NCI-H1417 treated with DMSO at 0.1 percent for 48 hours (cell line): ENCODE measurements at places on chromosomes 16 and 17.

DNA sequence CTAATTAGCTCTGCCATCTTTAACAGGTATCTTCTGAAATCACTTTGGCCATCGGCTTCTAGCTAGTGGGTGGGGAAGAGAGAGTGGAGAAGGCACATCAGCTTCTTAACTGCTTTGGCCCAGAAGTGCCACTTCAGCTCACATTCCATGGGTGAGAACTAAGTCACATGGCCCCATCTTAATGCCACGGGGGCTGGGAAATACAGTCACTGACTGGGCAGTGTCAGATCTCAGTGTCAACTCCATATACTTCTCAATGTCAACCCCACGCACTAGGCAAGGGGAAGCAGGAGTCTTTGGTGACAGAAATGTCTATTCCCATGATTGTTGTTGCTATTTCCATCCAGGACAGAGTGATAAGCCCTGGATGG, 29.4 kb downstream of the CCR7 start:
- no peak for DNase-seq

DNA sequence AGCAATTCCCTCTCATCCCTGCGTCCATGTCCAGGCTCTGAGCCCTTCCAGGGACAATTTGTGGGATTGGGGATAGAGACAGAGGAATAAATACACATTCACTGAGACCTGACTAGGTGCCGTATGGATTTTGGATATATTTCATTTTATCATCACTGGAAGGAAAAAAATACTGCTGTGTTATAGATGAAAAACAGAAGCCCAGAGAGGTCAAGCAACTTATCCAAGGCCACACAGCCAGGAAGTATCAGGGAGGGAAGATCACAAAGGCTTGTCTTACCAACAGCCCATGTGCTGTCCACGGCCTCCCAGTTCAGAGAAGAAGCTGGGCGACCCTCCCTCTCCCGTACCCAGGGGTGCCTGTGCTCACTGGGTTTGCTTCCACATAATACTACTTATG, 6.1 kb upstream of the HAP1 start:
- no peak for DNase-seq

- DNase-seq = no peak
Measured at GRCh38 chr16:1784977-1785845, 2.5 kb downstream of the NUBP2 start.

- no peak for DNase-seq
Measured at GRCh38 chr17:45825792-45826191, 18.9 kb upstream of the SPPL2C start.

DNA sequence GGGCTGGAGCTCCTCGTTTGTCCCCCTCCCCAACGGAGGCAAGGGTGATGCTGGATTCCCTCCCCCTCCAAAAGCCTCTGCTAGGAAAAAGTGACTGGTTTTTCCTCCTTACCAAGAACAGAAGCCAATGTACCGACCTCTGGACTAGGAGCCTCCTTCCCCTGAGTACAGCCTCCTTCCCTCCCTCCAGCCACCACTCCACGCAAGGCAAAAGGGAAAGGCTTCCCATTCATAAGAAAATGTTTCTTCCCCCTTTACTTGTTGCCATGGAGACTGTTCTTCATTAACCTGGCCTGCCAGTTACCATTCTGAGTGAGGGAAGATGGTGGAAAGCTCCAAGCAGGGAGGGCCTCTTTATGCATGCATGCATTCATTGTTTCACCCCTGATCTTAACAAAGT, 4.3 kb upstream of the PIMREG start:
- DNase-seq = no peak

DNA sequence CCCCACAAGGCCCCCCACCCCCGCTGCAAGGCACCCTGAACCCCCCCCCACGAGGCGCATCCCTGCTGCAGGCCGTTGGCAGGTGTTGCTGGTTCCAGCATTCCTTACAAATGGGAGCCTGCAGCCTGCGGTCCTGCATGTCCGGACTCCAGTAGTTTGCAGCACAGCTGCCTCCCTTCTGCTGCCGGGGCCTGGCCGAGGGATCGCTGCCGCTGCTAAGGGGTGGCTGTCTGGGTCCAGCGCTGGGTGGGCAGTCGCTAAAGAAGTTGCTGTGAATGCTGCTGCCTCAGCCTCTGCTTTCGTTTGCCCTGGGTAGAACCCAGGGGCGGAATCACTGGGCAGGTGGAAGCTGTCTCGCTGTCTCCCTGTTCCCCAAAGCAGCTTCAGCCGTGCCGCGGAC, 11.8 kb downstream of the UTS2R start:
- DNase-seq = no peak

GRCh38 chr17:41555105-41555887, 16.6 kb downstream of the KRT9 start:
- no peak for DNase-seq

- no peak for DNase-seq
Measured at GRCh38 chr17:17724307-17725010, 43.2 kb downstream of the RAI1 start.

DNA sequence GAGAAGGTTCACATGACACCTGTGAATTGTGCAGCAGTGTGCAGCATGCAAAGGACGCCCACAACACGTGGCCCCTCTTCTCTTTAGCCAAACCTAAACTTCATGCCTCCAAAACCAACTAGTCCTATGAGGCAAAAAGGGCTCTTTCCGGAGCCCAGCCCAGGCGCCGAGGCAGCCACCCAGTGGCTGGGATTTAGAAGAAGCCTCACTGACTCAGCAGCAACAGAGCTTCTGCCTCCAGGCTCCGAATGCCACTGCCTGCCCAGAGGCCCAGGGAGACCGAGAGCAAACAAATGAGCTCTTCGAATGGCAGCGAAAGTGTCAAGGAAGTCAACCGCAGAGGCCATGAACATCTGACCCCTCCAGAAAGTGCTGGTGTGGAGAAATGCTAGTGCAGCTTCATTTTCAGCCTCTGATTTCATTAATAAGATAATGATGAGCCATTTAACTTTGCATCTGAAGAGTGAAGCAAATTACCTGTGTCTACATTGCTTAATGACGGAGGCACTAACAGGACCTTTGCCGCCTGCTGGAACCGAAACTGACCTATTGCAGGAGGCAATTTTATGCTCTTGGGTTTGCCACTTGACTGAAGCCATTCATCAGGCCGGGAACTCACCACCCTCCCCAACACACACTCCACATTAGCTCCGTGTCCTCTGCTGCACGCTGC, 157.7 kb upstream of the RPL38 start:
- no peak for DNase-seq

DNA sequence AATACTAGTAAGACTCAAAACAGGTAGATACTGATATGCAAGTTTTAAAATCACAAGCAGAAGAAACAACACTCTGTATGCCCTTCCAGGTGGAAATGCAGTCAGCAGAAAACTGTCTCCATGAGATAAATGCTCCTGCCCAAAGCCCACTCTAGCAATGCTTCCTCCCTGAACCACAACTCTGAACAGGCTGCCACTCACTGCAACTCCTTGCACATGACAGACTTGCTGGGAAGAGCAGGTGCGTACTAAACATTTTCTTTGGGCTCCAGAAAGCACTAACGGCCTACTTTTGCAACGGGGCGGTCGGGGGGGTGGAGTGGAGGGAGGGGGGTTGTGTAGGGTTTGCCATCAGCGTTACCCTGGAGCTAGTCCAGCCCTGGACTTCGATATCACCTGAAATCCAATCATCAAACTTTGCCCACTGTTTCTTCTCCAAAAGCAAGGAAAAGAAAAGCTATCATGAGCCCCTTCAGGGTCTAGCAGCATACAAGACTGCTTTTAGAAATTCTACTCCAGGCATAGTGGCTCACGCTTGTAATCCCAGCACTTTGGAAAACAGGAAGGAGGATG, 46.1 kb downstream of the ANKRD11 start:
- no peak for DNase-seq

DNA sequence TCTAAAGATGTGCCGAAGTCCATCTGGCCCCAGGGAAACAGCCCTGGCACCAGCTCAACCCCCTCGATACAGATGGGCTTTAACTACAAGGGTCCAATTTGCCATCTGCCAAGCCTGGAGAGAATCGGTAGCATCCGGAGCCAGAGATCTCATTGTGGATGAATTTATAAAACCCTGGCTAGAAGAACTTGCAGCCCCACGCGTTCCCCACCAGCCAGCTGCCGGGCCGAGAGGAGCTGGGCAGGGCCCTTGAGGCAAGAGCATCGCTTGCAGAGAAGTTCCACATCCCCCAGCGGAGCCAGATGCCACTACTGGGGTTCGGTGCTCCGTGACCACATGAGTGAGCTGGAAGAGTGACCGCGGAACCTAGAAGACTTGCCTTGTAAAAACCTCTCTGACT, 65.3 kb upstream of the NOL11 start:
- no peak for DNase-seq

- DNase-seq = no peak
Measured at GRCh38 chr17:17990282-17990681, 17.6 kb downstream of the DRC3 start.

- DNase-seq = no peak
Measured at GRCh38 chr17:78716292-78716691, 65.8 kb downstream of the CYTH1 start.

- DNase-seq = no peak
Measured at GRCh38 chr17:42509841-42510240, 26.2 kb upstream of the NAGLU start.

GRCh38 chr16:68166264-68166663, 69.7 kb downstream of the ESRP2 start:
- no peak for DNase-seq

DNA sequence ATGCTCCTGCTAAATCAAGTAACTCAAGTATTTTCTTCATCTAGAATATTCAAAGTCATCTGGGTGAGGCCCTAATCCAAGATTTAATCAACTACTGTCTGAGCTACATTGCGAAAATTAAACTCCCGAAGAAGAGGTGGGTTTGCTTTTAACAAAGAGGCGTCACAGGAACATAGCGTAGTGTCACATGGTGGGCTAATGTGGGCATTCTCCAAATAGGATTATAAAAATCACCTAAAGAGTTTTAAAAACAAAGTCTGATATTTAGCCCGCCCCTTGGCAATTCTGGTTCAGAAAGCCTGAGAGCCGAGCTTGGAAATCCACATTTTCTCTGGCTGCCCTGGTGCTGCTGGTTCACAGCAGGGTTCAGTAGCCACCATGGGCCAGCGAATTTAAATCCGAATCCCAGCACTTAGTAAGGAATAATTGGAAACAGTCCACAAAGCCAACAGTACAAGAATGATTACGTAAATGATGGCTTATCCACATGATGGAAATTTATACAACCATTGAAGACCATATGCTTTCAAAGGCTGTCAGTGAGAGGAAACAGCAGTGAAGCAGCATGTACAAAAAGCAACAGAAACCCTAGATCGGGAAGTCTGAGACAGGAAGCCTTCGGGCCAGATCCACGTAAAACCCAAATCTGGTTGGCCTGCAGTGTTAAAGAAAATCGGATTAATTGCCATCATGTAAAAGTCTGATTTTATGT, 8.8 kb downstream of the PMM2 start:
- no peak for DNase-seq

DNA sequence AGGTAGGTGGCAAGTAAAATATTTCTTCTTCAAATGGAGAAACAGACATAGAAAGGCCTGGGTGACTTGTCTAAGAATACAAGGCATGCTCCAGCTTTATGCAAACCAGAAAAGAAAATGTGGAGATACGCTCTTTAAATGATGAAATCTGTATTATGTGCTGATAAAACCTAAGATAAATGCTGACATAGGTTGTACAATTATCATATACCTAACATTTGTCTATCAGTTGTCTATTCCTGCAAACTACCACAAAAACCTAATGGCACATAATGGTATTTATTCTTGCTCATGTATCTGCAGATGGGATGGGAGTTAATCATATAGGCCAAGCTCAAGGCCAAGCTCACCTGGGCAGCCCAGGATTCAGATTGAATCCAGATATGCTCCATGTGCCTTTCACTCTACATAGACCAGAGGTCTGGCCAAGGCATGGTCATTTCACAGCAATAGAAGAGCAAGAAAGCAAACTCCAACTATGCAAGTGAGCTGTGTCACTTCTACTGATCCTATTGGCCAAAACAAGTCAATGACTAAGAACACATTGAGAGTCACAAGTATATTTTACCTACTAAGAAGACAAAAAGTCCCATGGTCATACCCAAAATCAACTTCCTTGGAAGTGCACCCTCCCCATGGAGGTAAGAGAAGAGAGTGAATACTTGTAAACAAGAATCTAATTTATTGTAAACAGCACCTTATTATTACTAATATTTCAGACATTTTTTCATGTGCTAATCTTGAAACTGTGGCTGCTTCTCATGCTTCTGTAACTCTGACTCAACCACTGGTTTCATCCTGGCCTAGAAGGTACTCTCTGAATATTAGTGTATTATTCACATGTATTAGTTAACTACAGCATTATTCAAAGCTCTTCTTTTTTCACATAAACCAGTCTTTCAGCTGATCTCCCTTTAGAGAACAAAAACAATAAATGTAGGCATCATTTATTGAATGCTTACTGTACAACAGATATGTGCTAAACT, 270.7 kb upstream of the SOX9 start:
- no peak for DNase-seq

DNA sequence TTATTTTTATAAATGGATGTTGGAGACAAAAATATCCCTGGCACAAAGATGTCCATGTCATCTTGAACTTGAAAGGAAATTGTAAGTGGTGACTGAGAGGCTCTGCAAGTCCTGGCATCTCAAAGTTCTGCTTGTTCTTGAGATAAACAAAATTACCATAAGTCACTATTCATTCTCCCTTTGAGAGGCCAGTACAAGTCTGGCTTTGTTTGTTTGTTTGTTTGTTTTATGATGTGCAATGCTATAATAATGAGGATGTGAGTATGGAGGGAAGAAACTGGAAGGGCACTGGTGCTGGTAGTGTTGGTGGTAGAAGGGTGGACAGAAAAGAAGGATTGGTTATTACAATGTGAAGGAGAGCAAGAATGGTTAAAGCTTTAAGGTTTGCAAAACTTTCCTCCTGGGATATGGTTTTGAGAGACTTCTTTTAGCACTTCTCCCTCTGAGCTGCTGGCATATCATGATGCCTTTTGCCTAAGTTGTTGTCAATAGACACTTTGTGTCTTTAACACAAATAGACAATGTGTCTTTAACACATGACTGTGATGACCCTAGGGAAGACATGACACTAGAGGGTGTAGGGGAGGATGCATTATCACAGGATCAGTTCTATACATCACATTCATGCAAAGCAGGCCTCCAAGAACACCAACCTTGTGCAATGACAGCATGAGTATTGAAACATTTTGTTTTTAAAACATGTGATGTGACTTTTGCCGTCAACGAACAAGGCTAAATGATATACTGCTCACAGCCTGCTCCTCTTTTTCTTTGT, 880.5 kb upstream of the GOT2 start:
- DNase-seq = no peak

- no peak for DNase-seq
Measured at GRCh38 chr16:14308368-14308723, 237.2 kb downstream of the MRTFB start.

DNA sequence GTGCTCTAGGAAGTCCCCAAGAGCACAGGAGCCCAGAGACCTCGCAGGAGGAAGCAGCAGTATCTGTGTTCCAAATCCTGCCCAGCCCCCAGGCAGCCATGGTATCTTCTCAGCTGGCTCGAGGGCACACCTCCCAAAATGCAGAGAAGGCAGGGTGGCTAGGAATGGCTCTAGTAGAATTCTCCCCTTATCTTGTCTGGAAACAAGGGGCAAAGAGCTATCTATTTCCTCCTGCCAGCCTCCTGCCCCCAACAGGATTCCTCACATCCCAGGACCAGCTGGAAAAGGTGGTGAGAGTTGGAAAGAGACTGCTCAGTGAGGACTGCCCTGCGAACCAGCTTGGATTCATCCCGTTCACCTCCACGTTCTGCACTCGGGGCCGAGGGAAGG, 8.6 kb upstream of the TSPOAP1 start:
- DNase-seq = no peak

GRCh38 chr16:1070084-1070863, 2.3 kb upstream of the SSTR5 start:
- no peak for DNase-seq

- no peak for DNase-seq
Measured at GRCh38 chr17:3900646-3901045, 7.8 kb upstream of the CAMKK1 start.

- DNase-seq = no peak
Measured at GRCh38 chr16:76311260-76311659, 34.1 kb downstream of the CNTNAP4 start.
